Body of pancreas (tissue), 4 donors: ENCODE measurements at places on chromosomes 6 and 20. TPM values are rescaled to one million over a fixed set of nuclear protein-coding genes. Genes with fewer than 3 reads are reported as not detected.

PSORS1C2 gene
- not detected for total RNA-seq

GRCh38 chr6:94510877-94511276 is 1066.5 kb upstream of the MANEA start:
- DNase-seq: no peak

ARG1 gene
- not detected for total RNA-seq

LRRN4 gene
- total RNA-seq: 11.2 TPM

DNA sequence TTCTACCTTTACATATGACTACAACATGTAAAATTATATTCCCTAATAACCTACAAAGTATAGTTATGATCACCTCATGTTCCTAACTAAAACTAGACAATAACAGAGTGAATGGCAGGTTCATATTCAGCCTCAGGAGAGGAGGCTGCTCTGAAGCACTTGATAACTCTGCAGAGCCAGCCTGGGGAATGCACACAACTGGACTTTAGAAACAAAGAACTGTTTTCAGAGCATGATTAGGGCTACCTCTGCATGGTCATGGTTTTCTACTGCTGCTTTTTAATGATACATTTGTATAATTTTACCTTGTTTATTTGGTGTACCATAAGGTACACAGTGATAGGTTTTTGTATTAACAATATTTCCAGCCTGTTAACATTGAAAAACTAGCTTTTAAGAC is 50.3 kb downstream of the TRPC4AP start:
- no peak for DNase-seq

- DNase-seq: no peak
Measured at GRCh38 chr6:134535831-134536230, 217.9 kb upstream of the SGK1 start.
